ENCODE measurements at places on chromosomes 6 and 20.

DNA sequence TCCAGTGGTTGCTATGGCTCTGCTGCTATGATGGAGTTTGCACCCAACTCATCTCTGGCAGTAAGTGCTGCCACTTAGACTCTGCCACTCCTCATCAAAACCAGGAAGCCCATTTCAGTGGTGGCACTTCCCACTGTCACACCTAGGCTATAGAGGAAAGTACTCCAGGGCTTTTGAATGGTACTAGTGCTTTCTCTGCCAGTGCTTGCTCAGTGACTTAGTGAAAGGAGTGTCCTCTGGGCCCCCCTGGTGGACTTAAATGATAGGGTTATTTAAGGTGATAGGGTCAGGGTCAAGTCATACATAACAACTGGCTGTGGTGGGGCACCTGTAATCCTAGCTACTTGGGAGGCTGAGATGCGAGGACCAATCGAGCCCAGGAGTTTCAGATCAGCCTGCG, 22.8 kb downstream of the FITM2 start:
- DNase-seq = no peak

DNA sequence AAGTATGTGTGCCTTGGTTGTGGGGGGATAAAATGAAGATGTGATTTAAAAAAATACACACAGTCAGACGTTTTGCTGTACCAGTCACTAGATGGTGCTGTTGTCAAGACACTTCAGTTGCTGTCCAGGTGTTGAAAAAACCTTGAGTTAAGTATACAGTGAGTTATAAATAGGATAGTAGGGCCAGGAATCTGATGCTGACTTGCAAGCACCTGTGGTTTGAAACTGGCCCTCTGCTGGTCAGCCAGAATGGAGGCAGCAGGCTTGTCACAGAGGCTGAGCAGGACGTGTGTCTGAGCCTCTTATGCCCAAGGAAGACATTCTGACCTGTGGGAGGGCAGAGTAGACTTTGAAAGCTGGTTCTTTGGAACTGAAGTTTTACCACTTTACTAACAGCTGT, 27.8 kb downstream of the RNF8 start:
- DNase-seq = peak; percentile 82

- DNase-seq = no peak
Measured at GRCh38 chr20:1722513-1723050, 65.0 kb upstream of the SIRPG start.

GRCh38 chr6:117502580-117502979, 20.1 kb downstream of the DCBLD1 start:
- DNase-seq = no peak

- DNase-seq = no peak
Measured at GRCh38 chr20:24379484-24379927, 89.9 kb upstream of the SYNDIG1 start.

- no peak for DNase-seq
Measured at GRCh38 chr6:31309641-31310040, 37.7 kb upstream of the HLA-C start.

DNA sequence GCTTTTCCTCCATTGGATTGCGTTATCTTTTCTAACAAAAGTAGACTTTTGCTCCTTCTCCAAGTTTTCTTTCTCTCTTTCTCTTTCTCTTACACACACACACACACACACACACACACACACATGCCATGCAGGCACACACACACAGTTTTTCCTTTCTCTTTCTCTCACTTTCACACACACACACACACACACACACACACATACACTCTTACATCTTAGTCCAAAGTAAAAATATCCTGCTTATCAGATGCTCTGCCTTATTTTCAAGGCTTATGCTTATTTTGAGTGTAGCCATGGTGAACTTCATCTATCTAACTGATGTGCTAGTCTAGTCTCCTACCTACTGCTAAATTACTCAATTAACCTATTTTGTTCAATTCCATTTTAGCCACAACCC, 34.4 kb upstream of the RAB23 start:
- DNase-seq = no peak

DNA sequence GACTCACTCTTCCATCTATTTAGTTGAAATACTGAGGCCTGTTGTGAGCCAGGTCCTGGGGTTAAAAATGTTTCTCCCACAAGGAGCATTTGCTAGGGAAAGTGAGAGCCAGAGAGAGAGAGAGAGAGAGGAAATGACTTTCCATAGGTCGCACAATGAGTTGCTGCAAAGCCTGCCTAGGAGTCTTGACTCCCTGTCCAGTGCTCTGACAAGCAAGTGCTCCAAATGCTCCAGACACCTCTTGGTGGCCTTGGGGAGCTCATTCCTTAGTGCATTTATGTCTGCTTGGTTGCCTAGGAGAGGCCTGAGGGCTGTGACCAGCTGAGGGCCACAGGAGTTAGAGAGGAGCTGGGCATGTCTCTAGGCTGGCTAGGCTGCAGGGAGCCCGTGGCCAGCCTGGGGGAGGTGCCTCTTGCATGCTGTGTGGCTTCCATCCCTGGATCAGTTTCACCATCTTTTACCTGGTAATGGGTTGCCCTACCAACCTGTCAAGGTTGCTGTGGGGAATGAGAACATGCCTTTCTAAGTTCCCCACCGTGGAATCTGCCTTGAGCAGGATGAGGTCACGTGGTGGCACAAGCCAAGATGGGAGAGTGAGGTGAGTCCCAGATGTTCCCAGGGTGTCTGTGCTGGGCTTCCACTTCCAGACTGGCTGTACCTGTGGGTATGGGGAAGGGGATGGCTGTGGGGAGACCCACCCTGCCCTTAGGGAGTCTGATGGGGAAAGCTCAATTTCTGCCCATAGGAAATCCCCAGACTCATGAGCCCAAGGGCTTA, 105.0 kb downstream of the VEGFA start:
- DNase-seq = no peak

DNA sequence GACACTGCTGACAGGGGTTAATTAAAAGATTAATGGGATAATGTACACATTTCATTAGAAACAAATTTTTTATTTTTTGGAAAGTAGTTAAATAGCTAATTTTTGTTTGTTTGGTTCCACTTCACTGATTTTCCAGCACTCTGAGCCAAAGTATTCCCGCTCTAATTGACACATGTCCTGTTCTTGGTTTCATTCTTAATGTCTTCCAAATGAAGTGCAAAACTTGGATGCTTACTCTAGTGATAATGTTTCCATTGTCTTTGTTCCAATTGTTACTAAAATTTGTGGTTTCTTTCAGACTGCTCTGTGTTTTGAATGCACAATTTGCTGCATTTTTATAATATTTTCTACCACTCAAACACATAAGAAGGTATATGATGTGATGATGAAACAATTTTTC, 794.3 kb downstream of the PHF3 start:
- peak; percentile 65 for DNase-seq

GRCh38 chr6:155604991-155605390, 149.4 kb upstream of the NOX3 start:
- DNase-seq = no peak

DNA sequence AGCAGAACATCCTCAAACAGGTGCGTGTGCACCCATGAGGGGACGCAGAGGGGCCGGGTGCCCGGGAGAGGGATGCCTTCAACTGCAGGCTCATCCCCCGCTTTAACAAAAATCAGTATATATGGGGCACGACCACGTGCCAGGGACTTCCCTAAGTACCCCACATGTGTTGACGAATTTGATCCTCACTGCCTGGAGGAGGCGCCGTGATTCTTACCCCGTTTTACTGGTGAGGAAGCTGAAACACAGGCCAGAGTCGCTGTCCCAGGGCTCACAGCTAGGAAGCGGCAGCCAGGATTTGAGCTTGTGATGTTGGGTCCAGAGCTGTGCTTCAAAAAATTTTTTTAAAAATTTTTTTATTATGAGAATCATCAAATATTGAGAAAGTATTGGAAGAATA, 44.8 kb downstream of the ITPR3 start:
- DNase-seq = no peak

DNA sequence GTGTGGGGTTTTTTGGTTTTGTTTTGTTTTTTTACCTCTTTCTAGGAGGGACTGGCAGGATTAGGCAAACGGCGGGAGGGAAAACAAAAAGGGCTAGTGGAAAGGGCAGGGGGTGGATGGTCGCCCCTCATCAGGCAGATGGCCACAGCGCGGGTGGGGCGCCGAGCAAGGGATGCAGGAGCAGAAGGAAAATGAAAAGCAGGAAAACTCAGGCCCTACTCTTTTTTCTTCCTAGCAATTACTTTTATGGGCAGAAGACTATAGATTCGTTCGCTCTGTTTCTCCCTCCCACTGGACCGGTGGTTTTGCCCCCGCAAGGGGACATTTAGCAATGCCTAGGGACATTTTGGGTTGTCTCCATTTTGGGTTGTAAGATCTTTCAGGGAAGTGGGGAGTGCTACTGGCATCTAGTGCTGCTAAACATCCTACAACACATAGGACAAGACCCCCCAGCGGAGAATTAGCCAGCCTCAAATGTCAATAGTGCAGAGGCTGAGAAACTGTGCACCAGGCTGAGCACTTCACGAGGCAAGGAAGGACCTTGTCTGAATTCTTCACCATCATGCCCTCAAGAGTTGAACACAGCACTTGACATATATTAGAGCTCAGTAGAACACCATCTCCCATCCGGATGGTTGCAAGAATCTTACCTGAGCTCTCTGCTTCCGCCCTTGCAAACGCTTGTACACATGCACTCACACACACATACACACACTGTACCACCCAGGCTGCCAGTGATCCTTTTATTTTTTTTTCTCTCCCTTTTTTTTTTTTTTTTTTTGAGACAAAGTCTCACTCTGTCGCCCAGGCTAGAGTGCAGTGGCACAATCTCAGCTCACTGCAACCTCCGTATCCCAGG, 4.8 kb upstream of the ZMYND8 start:
- DNase-seq = no peak

DNA sequence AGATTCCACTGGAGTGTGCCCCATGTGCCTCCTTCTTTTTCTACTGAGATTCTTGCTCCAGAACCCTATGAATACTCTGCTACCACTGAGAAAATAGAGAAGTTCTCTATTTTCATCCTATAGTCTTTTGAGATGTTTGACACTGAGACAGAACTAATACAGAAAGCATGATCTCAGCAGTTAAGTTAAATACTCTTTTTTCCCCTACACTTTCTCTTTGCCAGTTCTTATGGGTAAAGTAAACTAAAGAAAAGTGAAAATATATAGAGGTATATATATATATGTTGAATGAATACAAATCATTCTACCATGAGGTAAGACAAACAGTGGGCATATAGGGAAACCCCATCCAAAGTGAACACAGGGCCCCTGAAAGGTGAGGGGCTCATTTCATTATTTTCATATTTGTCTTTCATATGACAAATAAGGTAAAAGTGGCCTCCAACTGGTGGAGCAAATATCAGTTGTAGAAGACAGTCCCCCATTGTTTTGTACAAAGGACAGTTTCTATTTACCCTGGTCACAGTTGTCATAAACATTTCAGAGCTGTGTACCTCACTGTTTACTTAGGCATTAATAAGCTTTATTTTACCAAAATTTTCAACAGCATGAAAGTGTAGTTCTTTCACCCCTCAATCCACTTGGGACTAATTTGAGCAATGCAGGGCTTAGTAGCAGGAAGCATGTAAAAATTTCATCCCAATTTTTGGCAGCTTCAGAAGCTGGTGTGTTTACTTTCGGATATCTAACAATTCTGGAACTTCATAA, 188.3 kb upstream of the MARCKS start:
- no peak for DNase-seq

GRCh38 chr20:57251344-57251743, 15.1 kb downstream of the BMP7 start:
- no peak for DNase-seq

Data from NCI-H1105 treated with DMSO at 0.1 percent for 48 hours (cell line).